ENCODE measurements at places on chromosomes 12 and 14. TPM values are rescaled to one million over a fixed set of nuclear protein-coding genes. Genes with fewer than 3 reads are reported as not detected.
A peak's percentile ranks its signal among the peaks of the same experiment; 100 is the strongest.

DNA sequence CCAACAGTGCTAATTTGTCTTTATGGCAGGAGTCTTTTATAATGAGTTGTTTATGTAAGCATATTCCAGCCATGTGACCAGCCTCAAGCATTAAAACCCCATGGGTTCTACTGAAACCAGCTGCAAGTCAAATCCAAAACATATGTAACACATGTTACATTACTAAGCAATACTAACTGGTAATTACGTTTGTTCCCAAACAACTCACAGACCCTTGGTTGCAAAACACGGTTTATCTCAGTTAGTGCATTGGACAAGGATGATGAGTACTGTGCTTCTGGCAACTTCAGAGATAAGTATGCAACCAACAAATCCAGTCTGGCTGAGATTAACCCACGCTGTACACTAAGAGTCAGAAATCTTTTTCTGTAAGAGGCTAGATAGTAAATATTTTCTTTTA is 110.1 kb upstream of the FAR2 start:
- H3K4me3 ChIP-seq = no peak overlapping the region
- H3K4me1 ChIP-seq = no peaks in the 10 kb centered on the region
- H3K27me3 ChIP-seq = no peaks in the 10 kb centered on the region
- H3K36me3 ChIP-seq = no peaks in the 10 kb centered on the region
- H3K27ac ChIP-seq = no peak overlapping the region

DNA sequence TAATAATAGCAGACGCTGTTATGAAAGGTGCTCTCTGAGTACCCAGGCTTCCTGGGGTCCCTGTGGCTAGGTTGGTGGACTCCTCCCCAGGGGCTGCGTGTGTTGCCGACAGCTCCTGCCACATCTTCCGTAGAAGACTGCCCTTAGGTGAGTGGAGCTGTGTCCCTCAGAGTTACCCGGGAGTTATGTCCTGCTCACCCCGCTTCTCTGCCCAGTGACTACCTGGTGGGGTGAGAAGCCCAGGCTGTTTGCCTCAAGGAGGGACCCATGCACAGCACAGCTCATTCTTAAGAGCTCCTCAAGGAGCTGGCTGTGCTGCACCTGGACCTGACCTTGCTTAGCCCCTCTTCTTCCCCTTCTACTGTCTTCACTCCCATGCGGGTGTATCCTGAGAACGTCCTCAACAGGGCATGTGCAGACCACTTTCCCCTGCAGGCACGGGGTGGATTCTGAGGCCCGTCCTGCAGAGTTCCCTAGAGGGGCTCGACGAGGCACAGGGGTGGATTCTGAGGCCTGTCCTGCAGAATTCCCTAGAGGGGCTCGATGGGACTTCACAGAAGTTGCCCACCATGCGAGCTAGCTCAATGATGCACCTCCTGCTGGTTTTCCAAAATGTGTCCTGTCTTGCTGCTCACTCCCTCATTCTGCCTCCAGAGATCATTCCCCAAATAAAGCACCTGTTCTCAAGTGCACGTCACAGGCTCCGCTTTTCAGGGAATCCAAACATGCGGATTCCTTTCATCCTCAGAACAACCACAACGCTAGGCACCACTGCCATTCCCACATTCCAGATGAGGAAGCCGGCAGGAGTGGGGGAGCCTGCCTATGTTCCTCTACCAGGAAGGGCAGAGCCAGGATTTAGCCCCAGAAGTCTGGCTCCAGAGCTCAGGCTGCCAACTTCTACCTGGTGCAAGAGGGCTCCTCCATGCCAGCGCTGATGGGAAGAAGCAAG is 231.9 kb downstream of the GLT1D1 start:
- H3K36me3 ChIP-seq = no peaks in the 10 kb centered on the region
- H3K27ac ChIP-seq = no peak overlapping the region
- H3K27me3 ChIP-seq = no peaks in the 10 kb centered on the region
- no peak overlapping the region for H3K4me3 ChIP-seq
- H3K4me1 ChIP-seq = no peaks in the 10 kb centered on the region

- no peak overlapping the region for H3K4me3 ChIP-seq
- no peaks in the 10 kb centered on the region for H3K36me3 ChIP-seq
- no peak overlapping the region for H3K27ac ChIP-seq
- no peaks in the 10 kb centered on the region for H3K4me1 ChIP-seq
- H3K27me3 ChIP-seq = no peaks in the 10 kb centered on the region
Measured at GRCh38 chr14:28681681-28682080, 84.9 kb upstream of the FOXG1 start.

DNA sequence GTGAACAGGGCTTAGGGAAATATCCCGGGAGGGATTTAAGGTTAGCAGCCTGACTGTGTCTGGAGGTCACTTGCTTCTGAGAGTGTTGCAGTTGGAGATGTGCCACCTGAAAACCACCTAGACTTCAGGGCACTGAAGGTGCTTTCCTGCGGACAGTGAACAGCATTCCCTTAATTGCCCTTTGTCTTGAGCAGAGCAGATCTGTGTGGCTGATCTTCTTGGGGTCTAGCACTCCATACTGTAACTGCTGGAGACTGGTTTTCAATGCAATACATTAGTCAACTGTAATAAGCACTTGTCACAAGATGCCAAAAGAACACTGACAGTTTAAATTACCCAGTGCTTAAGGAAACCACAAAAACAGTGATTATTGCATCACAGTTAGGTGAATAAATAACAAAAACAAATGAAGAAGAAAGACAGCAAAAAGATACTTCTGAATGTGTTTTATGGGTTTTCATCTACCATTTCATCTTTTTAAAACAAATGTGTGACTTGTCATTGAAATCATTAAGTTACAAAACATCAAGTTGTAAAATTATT is 111.8 kb downstream of the PRIMA1 start:
- H3K4me3 ChIP-seq = no peak overlapping the region
- H3K4me1 ChIP-seq = no peaks in the 10 kb centered on the region
- H3K36me3 ChIP-seq = no peaks in the 10 kb centered on the region
- no peak for DNase-seq

- no peaks in the 10 kb centered on the region for H3K4me1 ChIP-seq
- DNase-seq = peak; percentile 74
- no peaks in the 10 kb centered on the region for H3K36me3 ChIP-seq
- H3K27ac ChIP-seq = no peak overlapping the region
Measured at GRCh38 chr12:27652174-27652763, 44.0 kb upstream of the REP15 start.

DNA sequence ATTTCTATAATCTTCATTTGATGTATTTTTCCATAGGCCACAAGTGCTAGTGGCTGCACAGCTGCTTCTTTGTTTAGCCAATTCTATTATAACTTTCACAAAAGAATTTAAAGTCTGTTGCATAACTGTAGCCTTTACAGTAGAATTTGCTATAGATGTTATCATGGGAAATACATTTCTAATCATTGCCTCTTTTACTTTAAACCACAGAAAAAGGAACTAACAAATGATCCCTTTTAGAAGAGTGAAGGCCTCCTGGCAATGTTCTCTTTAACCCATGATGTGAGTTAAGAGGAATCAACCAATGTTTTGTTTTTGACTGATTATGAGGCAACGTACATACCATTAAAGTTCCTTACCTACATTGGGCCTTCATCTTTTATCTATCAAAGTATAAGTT is 68.8 kb downstream of the RPL10L start:
- H3K27ac ChIP-seq = no peak overlapping the region
- no peaks in the 10 kb centered on the region for H3K36me3 ChIP-seq
- no peaks in the 10 kb centered on the region for H3K27me3 ChIP-seq
- no peaks in the 10 kb centered on the region for H3K4me1 ChIP-seq
- H3K4me3 ChIP-seq = no peak overlapping the region
- no peak for DNase-seq

- peaks cover 18% of the 10 kb centered on the region for H3K4me1 ChIP-seq
- no peaks in the 10 kb centered on the region for H3K36me3 ChIP-seq
- H3K27ac ChIP-seq = peak within 1 kb of the TSS; percentile 51
- no peaks in the 10 kb centered on the region for H3K27me3 ChIP-seq
- H3K4me3 ChIP-seq = peak within 1 kb of the TSS; percentile 59
Measured at GRCh38 chr14:57390037-57390805, at the start of gene NAA30. TSS of gene NAA30 (plus strand) at chr14:57390586. CDS start at chr14:57390958, 372 bp downstream.

Gene TEX52
- not detected for total RNA-seq

Gene AKT1
- total RNA-seq = 200 TPM

Gene SERPINA12
- not detected for total RNA-seq

Gene RAB3IP
- total RNA-seq = 31.6 TPM

Gene KRT77
- total RNA-seq = not detected

Gene SERPINA5
- 1,055 TPM for total RNA-seq

Gene PLCZ1
- total RNA-seq = not detected

Gene SOAT2
- not detected for total RNA-seq

Gene AQP6
- total RNA-seq = not detected

Gene ZNF10
- 10.9 TPM for total RNA-seq
